ENCODE measurements at places on chromosomes 16 and 17.

- DNase-seq = no peak
These were observed 29.6 kb downstream of the HS3ST3B1 start for GRCh38 chr17:14330492-14330962.

DNA sequence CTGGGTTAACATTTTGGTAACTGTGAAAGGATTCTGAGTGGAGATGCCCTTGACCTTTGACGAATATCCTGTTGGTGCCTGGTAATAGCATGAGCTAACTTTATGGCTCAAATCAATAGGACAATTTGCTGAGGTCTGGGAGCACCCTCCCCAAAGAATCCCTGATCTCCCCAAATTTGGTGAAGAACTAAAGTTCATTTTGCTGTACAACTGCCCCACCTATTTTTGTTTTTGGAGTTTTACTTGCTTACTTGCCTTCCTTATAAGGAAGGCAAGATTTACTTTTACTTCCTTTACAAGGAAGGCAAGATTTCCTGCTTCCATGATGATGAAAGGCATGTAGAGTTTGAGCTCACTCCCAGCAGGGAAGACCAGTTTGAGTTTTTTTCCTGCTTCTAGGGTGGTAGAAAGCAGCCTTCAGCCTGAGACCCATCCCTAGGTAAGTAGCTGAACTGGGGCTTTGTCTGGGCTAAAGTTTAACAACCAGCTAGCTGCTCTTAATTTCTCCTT, 2.8 kb downstream of the KRTAP4-9 start:
- DNase-seq = no peak

DNA sequence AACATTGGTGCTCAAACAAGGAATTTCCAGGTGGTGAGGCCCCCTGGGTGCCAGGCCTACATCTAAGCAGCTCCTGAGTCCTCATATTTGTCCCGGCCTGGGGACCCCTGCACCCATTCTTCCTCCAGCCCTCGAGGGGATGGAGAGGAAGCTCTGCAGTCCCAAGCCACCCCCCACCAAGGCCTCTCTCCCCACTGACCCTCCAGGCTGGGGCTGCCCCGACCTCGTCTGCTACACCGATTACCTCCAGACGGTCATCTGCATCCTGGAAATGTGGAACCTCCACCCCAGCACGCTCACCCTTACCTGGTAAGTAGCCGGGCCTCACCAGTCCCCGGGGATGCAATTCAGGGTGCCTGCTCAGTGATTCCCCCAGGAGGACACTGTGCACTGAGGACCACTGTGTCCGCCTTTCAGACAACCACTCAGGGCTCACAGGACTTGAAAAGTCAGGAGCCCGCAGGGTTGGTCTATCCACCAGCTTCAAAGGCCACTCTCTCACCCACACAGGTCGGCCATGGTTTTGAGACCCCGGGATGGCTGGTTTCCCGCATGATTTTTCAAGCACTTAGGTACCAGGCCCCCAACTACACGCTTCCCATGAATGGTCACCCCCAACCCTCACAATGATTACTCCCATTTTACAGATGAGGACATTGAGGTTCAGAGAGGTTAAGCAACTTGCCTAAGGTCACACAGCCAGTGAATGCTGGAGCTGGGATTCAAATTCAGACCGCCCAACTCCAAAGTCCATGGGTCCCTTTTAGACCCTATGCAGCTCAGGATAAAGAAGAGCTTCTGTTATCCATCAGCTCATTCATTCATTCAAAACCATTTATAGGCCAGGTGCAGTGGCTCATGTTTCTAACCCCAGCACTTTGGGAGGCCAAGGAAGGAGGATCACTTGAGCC, 32.4 kb downstream of the IL21R start:
- DNase-seq = peak; percentile 35

DNA sequence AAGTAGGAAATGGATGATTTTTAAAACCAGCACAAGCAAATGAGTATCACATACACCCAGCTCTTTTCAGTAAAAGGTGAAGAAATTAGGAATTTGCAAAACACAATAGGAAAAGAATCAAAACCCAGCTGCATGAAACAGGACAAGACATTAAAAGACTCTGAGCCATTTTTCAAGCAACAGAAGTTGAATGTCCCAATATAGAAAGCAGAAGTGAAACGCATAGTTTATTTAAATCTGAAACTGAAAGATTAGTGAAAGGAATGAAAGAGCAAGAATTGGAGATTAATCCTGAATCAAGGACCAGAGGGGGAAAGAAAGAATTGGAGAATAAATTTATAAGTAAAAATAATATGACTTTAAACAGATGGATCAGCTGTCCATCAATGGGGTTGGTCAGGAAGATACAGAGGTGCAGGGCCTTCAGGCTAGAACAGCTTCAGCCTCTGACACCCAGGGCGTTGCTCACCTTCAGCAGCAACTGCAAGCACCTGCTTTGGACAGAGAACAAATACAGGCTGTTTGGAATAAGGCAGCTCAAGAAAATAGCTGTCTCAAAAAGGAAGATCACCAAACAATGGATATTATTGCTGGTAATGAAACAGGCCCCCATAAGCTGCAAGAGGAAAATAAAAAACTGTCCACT, 3.9 kb upstream of the ARHGAP17 start:
- no peak for DNase-seq

DNA sequence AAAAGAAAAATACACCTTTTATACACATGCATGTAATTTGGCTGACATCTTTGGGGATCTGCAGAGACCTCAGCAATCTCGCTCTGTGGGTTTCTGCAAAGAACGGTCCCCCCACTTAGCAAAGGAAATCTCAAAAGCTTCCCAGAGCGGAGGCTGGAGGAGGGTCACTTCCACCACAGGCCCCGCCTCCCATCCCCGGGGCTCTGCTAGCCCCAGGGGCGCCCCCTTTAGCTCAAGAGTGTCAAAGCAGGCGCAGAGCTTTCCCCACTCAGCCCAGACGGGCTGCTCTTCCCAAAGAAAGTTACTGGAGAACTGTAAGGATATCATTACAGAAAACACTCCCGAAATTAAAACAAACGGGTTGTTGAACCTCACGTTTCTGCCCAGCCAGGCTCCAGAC, 11.4 kb downstream of the SLC13A5 start:
- DNase-seq = peak; percentile 51

- DNase-seq = no peak
These were observed 26.1 kb downstream of the TOM1L2 start for GRCh38 chr17:17946093-17946492.

- no peak for DNase-seq
These were observed 30.6 kb downstream of the MYO18A start for GRCh38 chr17:29149431-29150064.

DNA sequence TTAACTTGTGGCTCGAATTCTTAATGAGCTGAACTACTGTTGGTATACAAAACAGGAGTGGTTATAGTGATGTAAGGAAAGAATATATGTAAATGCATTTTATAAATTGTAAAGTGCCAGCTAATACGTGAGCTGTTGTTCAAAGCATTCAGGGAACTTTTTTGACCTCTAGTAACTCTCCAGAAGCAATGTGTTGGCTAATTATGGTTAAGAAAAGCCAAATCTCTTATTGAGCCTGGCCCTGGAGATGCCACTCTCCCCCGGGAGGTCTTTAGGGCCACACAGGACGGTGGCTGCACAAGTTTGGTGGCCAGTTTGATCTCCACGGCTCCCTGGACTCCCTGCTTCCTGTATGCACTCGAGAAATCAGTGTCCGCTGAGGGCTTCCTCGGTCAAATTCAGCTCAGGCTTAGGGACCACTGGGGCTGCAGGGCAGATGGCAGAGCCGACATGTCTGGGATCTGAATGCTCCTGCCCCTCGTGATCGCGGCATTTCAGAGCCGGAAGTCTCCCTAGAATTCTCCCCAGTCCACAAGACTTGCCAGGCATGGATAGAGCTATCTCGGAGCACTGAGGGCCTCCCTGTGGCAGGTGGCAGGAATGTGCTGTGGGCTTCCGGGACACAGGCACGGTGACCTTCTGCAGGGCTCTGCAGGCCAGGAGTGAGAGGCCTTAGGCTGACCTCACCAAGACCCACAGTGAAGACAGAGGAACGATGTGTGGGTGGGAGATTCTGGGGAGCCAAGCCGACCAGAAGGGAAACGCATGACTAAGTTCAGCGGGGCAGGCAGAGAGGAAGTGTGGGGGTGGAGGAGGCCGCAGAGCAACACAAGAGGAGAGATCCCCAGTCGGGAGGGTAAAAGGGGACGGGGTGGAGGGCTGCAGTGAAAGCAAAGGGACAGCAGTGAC, 18.6 kb upstream of the PITPNM3 start:
- peak; percentile 69 for DNase-seq

DNA sequence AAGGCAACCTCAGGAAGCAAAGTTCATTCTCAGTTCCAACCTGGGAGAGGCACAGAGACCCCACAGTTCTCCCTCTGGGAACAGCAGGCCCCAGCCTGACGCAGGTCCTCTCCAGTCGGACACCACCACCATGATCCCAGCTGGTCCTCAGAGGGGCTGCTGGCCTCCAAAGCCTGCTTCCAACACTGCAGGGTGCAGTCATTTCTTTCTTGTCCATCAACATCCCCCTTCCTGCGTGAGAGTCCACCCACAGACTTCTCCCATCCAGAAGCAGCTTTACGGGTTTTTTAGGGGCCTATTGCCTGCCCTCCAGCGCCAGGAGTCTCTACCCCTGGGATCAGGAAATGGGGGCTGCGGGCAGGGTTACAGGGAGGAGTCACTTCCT, 29.3 kb upstream of the TNRC6C start:
- no peak for DNase-seq

- peak; percentile 54 for DNase-seq
These were observed 15.3 kb downstream of the LCMT1 start for GRCh38 chr16:25126820-25127232.

- no peak for DNase-seq
These were observed 1.1 kb downstream of the SRSF1 start for GRCh38 chr17:58005728-58006559.

- DNase-seq = peak; percentile 91
These were observed at the start of gene CIITA for GRCh38 chr16:10876799-10877341. Gene CIITA, plus strand, starts transcription at chr16:10877202. Its CDS starts 129 bp downstream, at chr16:10877331.

GRCh38 chr16:72188541-72188940, 16.6 kb upstream of the PMFBP1 start:
- no peak for DNase-seq

DNA sequence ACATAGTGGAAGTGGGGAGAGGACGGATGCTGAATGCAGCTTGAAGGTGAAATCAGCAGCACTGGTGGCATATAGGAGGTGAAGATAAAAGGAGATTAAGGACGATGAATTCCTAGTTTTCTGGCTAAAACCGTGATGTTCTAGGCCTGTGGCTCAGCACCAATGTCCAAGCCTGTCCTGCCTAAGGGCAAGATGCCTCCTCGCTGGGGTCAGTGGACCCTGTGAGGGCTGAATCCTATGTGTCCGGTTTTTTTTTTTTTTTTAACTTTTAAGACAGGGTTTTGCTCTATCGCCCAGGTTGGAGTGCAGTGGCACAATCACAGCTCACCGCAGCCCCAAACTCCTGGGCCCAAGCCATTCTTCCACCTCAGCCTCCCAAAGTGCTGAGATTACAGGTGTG, 12.8 kb downstream of the CPNE2 start:
- DNase-seq = no peak

DNA sequence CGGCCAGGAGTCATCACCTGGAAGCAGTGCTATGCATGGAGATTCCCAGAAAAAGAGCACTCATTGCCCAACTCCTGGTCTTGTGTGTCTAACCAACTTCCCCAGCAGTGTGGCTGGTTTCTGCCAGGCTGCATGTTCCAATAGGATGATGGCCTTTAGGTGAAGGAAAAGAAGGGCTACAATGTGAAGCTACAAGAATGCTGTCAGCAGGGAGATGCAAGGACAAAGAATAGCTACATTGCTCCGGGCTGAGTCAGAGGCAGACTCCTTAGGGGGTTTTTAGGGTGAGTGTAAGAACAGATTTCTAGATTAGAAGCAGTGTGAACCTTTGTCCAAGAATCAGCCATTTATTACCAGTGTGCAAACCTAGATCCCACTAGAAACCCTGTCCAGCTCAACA, 63.0 kb upstream of the DNAH9 start:
- DNase-seq = no peak

DNA sequence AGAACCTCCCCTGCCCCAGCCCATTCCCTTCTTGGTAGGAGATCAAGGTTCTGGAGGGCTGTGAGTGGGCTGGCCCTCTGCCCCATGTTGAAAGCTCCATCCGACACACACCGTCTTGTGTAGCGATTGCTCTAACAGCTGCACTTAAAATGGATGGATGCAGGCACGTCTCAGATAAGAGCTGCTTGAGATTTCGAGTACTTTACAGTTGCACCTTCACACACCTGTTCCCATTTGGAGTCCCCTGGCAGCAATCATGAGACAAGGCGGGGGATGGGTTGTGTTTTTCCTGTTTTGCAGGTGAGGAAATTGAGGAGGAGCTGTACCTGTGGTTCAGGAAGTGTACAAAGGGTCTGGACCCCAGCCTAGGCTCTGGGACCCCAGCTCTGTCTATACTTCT, 25.6 kb upstream of the TAC4 start:
- no peak for DNase-seq

- no peak for DNase-seq
These were observed 3.9 kb upstream of the NFAT5 start for GRCh38 chr16:69561901-69562300.

Data from activated CD8-positive, alpha-beta memory T cell treated with anti-CD3 and anti-CD28 coated beads, Interleukin-2, amount 10 ng/mL, durations not matched to agents 7 days and 5 days (primary cell).